ENCODE measurements at places on chromosomes 12 and 14. TPM values are rescaled to one million over a fixed set of nuclear protein-coding genes. Genes with fewer than 3 reads are reported as not detected.

The ULK1 gene
- 17.3 TPM for total RNA-seq

The TAS2R8 gene
- not detected for total RNA-seq

The PLXNC1 gene
- total RNA-seq, result 6.8 TPM

The TBX3 gene
- total RNA-seq, result 55.9 TPM

The MYH7 gene
- not detected for total RNA-seq

The RPL10L gene
- total RNA-seq, result not detected

The FBXL14 gene
- 10.4 TPM for total RNA-seq

The P2RX2 gene
- total RNA-seq, result not detected

The MYF5 gene
- not detected for total RNA-seq

The FGF6 gene
- total RNA-seq, result not detected

The COCH gene
- total RNA-seq, result 0.33 TPM

The SRSF9 gene
- total RNA-seq, result 162 TPM

The GPR84 gene
- not detected for total RNA-seq

The NRIP2 gene
- 0.15 TPM for total RNA-seq

The LRFN5 gene
- 4.9 TPM for total RNA-seq

The OTX2 gene
- total RNA-seq, result not detected

The PLBD1 gene
- total RNA-seq, result 2.3 TPM

The FLRT2 gene
- total RNA-seq, result 6.4 TPM

The ANKS1B gene
- 0.87 TPM for total RNA-seq

The RERGL gene
- not detected for total RNA-seq

Data from smooth muscle cell of trachea (primary cell).